Posterior vena cava (tissue), 2 donors: ENCODE measurements at places on chromosomes 5 and 9. TPM values are rescaled to one million over a fixed set of nuclear protein-coding genes. Genes with fewer than 3 reads are reported as not detected.
A peak's percentile ranks its signal among the peaks of the same experiment; 100 is the strongest.

The PCDHB7 gene
- total RNA-seq, result 2.6 TPM

The ANXA2R gene
- total RNA-seq, result 2.3 TPM

The ARSI gene
- 1.3 TPM for total RNA-seq

The FSTL4 gene
- not detected for total RNA-seq

DNA sequence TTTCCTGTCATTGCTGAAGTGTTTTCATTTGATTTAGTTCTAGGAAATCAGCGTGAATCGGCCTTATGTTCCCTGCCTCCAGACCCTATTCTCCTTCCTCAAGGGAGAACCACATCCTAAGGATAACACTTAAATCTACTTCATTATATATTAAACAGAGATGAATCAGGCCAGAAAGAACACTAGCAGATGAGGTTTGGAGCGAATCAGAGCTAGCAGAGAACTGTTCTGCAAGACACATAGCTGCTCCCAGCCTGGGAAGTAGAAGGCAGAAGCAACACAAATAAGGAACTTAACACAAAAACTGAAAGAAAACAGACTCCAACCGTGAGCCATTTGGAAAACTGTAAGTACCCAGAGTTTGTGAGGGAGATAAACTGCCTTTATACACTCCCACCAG is 718.2 kb downstream of the SEMA5A start:
- DNase-seq, result no peak

- DNase-seq, result no peak
Observed at GRCh38 chr9:123561046-123561445, 205.0 kb downstream of the CRB2 start.

DNA sequence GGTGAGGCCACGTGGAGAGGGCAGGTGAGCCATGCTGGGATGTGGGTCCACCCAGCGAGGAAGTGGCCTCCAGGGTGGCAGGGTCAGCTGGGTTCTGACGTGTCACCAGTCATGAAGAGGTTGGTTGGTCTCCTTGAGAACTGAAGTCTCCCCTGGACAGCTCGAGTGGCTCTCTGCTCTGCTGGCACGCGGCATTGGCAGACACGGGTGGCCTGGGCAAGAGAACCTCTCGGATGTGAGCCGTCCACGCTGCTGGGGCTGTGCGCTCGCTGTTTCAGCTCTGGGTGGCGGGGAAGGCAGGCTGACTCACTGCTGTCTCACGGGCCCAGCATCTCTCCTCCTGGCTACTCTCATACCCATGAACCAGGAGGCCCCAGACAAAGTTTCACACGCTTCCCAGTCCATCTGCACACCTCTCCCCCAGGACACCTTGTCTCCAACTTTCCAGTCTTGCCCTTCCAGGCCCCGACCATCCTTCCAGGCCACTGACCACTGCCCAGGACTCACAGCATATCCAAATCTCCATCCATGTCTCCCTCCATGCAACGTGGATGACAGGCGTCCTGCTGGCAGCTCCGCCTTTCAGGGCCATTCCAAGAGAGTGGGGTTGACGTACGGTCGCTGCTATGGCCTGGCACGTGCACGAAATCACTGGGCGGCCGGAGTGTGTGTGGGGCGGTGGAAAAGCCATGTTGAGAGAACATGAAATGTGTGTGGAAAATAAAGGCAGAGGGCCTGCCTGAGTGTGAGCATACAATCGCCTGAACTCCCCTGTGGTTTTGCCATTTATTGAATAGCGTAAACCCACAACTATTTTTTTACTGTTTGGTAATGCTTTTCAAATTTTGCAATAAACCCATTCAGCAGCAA is 145.0 kb upstream of the COL5A1 start:
- DNase-seq, result peak; percentile 72

DNA sequence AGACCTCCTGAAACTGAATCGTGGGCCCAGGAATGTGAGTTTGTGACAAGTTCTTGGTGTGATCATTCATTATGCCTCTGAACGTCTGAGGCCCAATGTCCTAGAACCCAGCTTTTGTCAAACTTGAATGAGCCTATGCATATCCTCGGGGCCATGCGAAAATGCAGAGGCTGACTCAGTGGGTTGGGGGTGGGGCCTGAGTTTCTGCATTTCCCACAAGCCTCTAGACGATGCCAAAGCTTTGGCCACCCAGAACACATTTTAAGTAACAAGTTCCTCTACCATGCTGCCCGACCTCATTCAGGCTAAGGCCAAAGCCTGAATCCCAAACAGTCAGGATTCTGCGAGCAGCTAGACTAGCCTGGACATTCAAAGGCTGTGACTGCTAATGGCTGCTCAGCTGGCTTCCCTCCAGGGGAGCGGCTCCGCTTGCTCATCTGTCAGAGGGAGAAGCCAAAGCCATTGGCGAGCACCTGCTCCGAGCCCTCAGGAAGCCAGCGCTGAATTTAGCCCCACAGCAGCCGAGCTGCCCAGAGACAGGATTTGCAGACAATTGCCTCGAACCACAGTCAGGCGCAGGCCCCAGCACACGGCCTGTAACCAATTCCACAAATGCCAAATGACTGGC is 177.5 kb downstream of the ZDHHC21 start:
- no peak for DNase-seq
